ENCODE measurements at places on chromosomes 7 and 10. TPM values are rescaled to one million over a fixed set of nuclear protein-coding genes. Genes with fewer than 3 reads are reported as not detected.

The CYP3A4 gene
- 0.14 TPM for total RNA-seq

The GLI3 gene
- total RNA-seq = 0.14 TPM

The ODAD2 gene
- not detected for total RNA-seq

GRCh38 chr10:34656661-34657060 is 158.4 kb downstream of the PARD3 start:
- DNase-seq = no peak

DNA sequence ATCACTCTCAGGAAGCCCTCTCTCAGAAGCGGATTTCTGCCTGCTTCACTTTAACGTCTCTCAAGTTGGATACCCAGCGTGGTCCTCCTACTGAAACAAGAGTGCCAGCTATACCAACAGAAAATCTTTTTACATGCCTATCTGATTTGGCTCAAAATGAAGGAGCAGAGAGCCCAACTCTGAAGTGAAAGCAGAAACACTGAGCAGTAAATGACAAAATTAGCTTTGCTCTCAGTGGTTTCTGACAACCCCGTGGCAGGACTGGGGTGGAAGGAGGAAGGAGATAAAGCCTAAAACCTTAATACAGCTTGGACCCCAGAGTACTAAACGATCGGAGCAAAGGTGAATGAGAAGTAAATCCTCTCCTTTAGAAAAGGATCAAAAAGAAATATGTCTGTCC is 25.1 kb upstream of the GPR37 start:
- no peak for DNase-seq

GRCh38 chr10:69842882-69843281 is 41.2 kb downstream of the COL13A1 start:
- no peak for DNase-seq

- DNase-seq = no peak
Measured at GRCh38 chr10:90125456-90126255, 424.3 kb downstream of the KIF20B start.

- DNase-seq = no peak
Measured at GRCh38 chr10:107631876-107632275, 467.4 kb upstream of the SORCS1 start.

GRCh38 chr7:82714883-82715282 is 271.3 kb upstream of the CACNA2D1 start:
- DNase-seq = no peak

GRCh38 chr10:61812052-61812721 is 89.3 kb upstream of the ARID5B start:
- no peak for DNase-seq

All from activated naive CD4-positive, alpha-beta T cell treated with anti-CD3 and anti-CD28 coated beads, Interleukin-2, amount 50 U/mL, for 72 hours (primary cell).